ENCODE measurements at places on chromosomes 5 and 9. TPM values are rescaled to one million over a fixed set of nuclear protein-coding genes. Genes with fewer than 3 reads are reported as not detected.

PCDHA12 gene
- total RNA-seq: not detected

SPATA6L gene
- total RNA-seq: 0.28 TPM

SLCO4C1 gene
- not detected for total RNA-seq

RXRA gene
- 8.1 TPM for total RNA-seq

CA9 gene
- total RNA-seq: 0.56 TPM

PCDHGA5 gene
- total RNA-seq: 2.0 TPM

AGXT2 gene
- total RNA-seq: not detected

MAP1B gene
- total RNA-seq: 183 TPM

PLEKHG4B gene
- total RNA-seq: 1.1 TPM

VLDLR gene
- 9.0 TPM for total RNA-seq

ODF2 gene
- 46.4 TPM for total RNA-seq

RFESD gene
- total RNA-seq: 2.7 TPM

NLN gene
- total RNA-seq: 37.1 TPM

- DNase-seq: peak; percentile 61
Measured at GRCh38 chr9:125272697-125273096, 11.1 kb downstream of the GAPVD1 start.

- no peak for DNase-seq
Measured at GRCh38 chr9:8832955-8833354, 1033.4 kb upstream of the DMAC1 start.

DNA sequence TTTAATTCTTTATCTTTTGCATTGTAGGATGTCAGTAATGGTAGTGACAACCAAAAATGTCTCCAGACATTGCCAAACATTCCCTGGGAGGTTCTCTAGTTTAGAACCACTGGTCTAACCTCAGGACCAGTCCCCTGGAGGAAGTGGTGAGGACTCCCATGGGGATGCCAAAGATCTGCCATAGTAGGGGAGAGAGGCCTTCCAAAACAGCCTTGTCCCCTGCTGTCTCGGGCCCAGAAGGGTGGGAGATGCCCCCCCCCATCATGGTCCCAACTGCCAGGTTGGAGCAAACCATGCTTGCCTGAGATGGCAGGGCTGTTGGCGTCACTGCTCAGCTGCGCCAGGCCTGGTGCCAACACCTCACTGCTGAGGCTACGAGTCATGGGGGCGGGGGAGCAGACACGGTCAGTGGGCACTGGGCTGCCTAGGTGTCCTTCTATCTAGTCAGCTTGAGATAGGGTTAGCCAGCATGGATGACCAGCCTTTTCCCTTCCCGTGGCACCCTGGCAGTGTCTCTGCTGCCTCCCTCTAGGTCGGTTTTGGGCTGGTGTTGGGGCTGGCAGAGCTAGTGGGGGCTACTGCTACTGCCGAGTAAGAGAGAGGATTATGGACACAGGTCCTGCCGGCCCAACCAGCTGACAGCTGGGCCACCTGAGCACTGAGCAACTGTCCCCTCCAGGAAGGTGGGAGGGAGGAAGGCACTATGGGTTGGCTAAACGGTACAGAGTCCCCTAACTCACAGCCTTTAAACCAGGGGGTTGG lies 8.3 kb upstream of the CXXC5 start:
- peak; percentile 53 for DNase-seq

- DNase-seq: no peak
Measured at GRCh38 chr9:2560180-2560579, 61.4 kb upstream of the VLDLR start.

GRCh38 chr5:124512952-124513632 lies 233.3 kb downstream of the ZNF608 start:
- DNase-seq: peak; percentile 60

- DNase-seq: no peak
Measured at GRCh38 chr5:102876610-102877009, 121.5 kb downstream of the PAM start.

DNA sequence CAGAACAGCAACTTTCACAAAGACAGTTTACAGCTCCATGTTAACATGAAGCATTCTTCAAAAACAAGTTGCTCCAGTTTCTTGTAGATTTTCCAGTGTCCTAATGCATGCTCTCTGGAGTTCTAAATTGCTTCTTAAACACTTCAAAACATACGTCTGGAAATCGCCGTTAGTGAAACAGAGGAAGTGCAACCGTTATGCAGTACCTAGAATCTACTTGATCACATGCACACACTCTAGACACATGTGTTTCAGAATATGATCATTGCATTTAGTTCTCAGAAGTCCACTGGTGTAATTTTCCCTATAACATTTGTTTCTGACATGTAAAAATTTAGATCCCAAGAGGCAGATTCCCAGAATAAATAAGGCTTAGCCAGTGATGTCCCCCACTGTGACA lies 41.1 kb upstream of the RUFY1 start:
- no peak for DNase-seq

- DNase-seq: no peak
Measured at GRCh38 chr9:113468716-113469448, 5.4 kb downstream of the RGS3 start.

- DNase-seq: no peak
Measured at GRCh38 chr5:88732181-88732633, 150.8 kb downstream of the MEF2C start.

- no peak for DNase-seq
Measured at GRCh38 chr9:73371801-73372200, 220.1 kb downstream of the ANXA1 start.

DNA sequence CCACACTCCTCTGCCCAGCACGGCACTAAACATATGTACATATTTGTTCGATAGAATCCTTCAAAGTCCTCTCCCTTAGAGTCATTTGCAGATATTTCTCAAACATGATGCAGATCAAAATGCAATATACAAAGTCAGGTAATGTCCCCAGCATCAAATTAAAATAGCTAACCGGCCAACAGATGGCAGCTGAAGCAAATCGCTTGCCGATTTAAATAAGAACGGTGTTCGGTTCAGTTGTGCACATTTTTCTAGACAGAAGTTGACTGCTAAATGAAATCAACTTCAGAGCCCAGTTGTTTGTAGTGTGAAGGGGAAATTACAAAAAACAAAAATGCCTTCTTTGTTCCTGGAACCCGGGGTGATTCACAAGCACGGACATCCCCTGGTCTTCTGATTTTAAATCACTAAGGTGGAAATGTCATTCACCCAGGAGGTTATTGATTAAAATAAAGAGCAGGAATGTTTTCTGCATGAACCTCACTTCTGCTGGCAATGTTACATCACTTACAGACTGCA lies 219.2 kb downstream of the EBF1 start:
- DNase-seq: no peak

- no peak for DNase-seq
Measured at GRCh38 chr9:99090336-99091130, 14.4 kb upstream of the TGFBR1 start.

DNA sequence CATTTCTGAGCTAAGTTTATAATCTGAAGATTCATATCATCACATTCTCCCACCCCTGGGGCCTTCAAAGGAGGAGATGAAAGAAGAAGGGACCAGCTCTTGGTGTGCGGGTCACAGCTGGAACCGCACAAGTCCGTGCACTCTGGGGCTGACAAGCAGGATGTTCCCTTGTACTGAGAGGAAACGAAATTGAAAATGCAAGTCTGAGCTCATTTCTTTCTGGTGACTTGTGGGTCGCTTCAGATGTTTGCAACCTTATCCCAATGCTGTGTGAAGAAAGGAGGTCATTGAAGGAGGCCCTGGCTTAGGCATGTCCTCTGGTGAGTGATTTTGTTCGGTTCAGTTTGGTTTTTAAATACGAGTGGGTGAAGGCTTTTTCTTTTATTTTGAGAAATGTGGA lies 59.6 kb downstream of the C9orf152 start:
- DNase-seq: peak; percentile 43

DNA sequence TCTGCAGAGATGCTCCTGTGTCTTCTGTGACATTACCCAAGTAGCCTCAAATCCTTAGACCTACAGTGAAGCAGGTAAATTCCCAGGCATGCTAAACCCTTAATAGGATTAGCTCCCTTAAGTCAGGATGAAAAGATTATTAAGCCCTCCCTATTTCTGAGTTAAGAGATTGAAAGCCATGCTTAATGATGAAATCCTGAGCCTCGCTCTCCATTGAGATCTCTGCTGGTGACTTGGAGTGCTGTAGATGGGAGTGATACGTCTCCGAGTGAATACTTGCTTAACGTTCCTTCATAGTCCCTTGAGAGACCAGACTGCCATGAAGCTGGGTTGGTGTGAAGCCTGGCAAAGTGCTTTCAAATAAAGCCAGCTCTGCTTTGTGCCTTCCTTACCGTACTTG lies 34.2 kb downstream of the AOPEP start:
- no peak for DNase-seq

GRCh38 chr5:170427672-170428236 lies 38.6 kb upstream of the KCNMB1 start:
- DNase-seq: no peak

DNA sequence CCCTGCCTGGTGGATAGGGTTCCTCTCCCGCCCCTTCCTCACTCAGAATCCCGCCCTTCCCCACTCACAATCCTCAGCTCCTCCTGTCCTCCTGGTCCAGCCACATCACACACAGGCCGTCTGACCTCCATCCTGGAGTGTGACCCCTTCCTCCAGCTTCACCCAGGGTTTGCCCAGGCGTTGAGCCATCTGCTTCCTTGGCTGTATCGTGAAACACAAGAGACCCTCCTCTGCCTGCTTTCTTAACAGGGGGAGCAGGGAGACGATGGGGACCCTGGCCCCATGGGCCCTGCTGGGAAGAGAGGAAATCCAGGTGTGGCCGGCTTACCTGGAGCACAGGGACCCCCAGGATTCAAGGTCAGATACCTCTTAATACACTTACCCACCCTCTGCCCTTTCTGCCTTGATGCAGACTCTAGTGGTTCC lies 32.3 kb upstream of the ORM1 start:
- no peak for DNase-seq

- DNase-seq: no peak
Measured at GRCh38 chr5:146797658-146798057, 80.9 kb downstream of the PPP2R2B start.

DNA sequence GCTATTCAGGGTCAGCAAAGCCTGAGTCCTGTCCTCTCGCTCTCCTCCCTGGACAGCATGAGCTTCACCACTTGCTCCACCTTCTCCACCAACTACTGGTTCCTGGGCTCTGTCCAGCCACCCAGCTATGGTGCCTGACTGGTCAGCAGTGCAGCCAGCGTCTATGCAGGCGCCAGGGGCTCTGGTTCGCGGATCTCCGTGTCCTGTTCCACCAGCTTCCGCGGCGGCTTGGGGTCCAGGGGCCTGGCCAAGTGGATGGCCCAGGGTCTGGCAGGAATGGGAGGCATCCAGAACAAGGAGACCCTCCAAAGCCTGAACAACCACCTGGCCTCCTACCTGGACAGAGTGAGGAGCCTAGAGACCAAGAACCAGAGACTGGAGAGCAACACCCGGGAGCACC lies 8.6 kb downstream of the NIPBL start:
- no peak for DNase-seq

GRCh38 chr5:95486191-95486590 lies 68.6 kb downstream of the SKIC3 start:
- no peak for DNase-seq

DNA sequence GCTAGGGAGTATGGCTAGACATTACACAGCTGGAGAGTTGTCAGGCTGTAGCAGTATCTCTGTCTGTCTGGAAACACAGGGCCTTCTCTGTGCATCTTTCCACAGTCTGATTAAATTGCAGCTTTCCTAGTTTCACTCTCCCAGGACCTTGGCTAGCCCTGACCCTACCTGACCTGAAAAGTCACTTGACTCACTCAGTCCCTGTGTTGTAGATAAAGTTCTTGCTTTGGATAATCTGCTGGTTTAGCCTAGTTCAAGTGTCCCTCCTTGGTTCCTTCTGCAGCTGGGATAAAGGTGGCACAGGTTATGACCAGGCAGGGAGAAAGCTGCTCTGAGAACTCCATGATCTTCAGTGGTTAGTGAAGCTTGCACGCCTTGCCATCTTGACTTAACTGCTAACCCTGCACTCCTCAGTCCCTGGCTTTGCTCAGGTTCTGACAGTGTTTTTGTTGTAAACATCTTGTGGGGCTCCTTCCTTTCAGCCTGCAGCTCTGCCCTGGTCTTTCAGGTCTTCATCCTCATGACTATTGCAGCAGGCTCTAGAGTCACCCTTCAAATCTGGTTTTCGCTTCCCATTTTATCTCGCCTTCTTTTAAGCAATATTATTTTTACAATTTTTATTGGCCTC lies 101.0 kb downstream of the PIP5K1B start:
- no peak for DNase-seq

DNA sequence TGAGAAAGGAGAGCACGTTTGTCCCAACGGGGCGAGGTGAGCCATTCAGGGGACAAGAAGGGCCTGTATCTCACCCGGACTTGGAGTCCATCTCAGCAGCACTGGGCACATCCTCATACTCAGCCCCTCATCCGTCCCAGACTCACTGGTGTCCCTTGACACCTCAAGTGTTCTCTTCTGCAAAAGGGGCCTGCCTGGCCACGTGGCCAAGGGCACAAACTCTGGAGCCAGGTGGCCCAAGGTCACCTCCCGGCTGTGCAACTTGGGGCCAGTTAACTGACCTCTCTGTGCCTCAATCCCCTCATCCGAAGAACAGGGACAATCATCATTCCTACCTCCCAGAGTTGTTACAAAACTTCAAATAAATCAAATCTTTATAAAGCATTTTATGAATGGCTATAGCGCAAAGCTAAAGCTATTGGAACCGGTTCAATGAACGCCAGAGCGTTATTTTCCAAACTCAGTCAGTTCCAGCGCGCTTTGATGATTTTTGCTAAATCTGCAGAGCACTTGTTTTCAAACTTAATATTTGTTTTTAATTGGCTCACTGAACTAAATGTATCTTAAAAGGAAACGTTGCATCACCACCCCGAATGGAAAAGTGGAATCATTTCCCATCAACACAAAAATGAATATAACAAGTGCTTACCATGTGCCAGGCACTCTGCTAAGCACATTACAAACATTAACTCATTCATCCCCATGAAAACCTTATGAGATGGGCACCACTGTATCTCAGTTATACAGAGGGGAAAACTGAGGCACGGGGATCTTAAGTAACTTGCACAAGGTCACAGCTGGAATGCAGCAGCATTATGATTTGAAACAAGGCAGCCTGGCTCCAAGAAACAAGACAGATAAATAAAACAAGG lies 49.3 kb downstream of the DUSP1 start:
- peak; percentile 42 for DNase-seq

GRCh38 chr9:111728617-111729366 lies 65.9 kb downstream of the SHOC1 start:
- peak; percentile 97 for DNase-seq

DNA sequence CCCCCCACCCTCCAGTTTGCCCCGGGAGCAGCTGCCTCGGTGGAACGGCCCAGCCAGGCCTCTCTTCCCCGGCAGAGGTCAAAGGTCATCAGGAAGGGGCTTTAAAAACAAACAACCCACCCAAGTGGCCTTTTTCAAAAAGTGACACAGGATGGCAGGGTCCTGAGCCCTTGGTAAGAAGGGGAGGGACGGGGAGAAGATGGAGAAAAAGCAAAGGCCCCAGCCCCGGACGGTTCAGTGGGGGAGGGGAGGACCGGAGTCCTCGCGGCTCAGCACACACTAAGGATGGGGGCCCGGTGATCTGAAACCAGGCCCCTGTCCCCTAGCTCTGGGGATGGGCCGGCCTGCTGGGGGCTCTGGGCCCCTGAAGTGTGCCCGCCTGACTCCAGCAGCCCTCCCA lies 1.1 kb downstream of the PRRX2 start:
- DNase-seq: no peak

GRCh38 chr5:25005431-25005830 lies 360.7 kb upstream of the CDH10 start:
- DNase-seq: no peak

GRCh38 chr9:129839324-129840023 lies 4.2 kb downstream of the USP20 start:
- no peak for DNase-seq

Data from IMR-90 (cell line).